Urothelium cell line (cell line): ENCODE measurements at places on chromosomes 2 and 18.
A peak's percentile ranks its signal among the peaks of the same experiment; 100 is the strongest.

DNA sequence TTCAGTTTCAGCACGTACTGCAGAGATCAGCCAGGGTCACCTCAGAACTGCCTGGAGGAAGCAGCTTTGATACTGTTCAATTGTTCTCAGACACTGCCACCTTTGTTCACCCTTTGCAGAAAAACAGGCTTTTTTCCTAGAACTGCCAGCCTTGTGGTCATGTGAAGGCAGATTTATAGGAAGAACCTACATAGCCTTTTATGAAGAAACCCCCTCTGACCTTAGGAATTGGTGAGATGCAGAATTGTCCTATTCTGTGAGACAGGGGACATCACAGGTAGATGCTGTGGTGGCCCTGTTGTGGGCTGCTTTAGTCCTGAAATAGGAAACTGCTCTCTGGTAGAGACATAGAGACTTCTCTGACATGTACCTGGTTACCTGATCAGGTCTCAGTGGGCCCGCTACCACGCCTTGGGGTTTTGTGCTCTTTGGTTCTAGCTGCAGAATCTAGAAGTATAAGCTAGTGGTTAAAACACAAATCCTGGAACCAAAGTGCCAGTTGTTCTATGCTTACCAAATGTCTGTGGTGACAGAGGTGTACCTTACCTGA lies 206.6 kb downstream of the AGPS start:
- DNase-seq: no peak

GRCh38 chr2:236946871-236947270 lies 138.8 kb upstream of the COPS8 start:
- no peak for DNase-seq

DNA sequence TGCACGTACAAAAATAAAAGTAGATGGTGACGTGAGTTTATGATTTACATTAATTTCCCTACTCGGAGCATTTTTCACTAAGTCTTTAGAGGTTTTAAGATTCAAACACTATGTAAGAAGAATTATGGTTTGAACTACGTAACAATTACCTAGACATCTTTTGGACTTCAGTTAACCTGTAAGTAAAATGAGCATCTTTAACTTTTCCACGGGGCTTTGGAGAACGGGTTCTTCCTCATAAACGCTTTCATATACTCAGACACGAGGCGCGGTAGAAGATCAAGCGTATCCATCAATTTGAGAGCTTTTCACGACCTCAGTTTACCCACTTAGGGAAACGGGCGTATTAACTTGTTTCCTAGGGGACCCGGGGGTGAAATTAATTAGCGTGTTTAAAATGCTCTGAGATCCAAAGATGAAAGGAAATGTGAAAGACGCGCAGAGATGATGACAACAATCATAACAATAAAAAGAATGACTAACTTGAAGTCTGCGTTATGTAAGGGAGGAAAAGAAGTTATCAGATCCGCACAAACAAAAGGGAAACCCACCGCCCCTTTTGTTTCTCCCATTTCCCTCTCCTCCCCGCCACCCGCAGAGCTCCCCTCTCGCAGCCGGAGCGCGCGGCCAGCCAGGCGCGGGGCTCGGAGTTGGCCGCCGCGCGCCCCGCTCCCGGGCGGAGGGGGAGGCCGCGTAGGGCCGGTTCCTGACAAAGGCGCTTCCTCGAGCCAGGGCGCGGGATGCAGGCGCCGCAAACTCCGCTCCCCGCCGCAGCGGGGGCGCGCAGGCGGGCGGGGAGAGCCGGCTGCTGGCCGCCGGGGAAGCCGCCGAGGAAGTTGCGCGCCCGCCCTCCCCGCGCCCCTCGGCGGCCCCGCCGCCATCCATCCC lies 807 bp downstream of the PELI1 start:
- DNase-seq: peak; percentile 49

- DNase-seq: no peak
These were observed 25.1 kb downstream of the PPIG start for GRCh38 chr2:169609264-169609663.

GRCh38 chr2:134593519-134593918 lies 125.3 kb downstream of the TMEM163 start:
- DNase-seq: no peak

DNA sequence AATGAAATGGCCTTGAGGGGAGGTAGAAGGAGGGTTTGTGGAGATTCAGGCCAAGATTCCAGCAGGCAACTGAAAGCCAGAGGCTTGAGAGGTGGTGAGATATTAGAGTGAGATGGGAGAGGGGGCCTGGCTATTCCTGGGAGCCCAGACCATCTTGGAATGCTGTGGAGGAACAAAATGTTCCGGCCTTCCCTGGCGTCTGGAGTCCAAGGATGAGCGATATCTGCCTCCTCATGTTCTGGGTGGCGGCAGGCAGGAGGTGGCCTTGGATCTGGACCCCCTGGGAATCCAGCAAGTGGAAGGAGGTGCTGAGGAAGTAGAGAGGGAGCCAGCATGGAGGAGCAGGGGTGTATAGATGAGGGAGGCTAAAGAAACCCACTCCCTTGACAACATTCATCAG lies 335.9 kb downstream of the CYP26B1 start:
- no peak for DNase-seq

GRCh38 chr2:124149571-124149970 lies 124.5 kb downstream of the CNTNAP5 start:
- no peak for DNase-seq

DNA sequence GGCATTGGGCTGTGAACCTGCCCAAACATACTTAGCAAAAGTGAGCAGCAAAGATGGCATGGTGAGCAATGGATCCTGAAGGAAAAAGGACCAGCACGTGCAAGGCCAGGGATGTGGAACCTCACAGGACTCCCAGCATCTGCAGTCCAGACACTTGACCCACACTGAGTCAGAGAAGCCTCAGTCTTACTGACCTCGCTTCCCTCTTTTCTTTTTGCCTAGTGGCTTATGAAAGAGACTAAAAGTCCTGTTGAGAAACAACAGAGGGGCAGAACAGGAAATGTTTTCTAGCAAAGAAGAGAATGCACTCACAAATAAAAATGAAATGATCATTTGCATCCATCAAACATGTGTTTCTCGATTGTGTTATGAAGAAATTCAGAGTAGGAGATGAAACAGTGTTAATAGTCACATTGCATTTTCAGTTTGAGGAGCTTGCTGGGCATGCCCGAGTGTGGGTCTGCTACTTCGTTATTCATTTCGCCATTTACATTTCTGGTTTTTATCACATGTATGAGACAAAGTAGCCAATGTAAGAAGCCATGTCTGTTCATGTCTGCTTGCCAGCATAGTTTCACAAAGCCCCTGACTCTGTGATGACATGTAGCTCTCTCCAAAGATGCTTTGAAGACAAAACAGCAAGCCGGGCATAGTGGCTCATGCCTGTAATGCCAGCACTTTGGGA lies 118.4 kb downstream of the INO80D start:
- DNase-seq: no peak

- no peak for DNase-seq
These were observed 343.5 kb upstream of the NT5C1B start for GRCh38 chr2:18932853-18933252.

DNA sequence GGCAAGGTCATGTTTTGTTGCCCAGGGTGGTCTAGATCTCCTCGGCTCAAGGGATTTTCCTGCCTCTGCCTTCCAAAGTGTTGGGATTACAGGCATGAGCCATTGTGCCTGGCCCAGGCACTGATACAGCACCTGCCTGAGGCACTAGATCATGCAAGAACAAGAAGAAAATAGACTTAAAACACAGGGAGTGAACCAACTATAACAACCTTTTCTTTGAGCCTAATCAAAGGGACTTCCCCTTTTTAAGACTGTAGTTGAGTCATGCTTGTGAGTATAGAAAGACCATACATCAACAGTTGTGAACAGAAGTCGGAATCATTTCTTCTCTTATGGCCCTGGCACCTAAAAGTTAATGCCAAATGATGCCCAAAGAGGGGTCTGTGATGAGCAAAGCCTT lies 47.9 kb upstream of the MAPRE2 start:
- DNase-seq: no peak

DNA sequence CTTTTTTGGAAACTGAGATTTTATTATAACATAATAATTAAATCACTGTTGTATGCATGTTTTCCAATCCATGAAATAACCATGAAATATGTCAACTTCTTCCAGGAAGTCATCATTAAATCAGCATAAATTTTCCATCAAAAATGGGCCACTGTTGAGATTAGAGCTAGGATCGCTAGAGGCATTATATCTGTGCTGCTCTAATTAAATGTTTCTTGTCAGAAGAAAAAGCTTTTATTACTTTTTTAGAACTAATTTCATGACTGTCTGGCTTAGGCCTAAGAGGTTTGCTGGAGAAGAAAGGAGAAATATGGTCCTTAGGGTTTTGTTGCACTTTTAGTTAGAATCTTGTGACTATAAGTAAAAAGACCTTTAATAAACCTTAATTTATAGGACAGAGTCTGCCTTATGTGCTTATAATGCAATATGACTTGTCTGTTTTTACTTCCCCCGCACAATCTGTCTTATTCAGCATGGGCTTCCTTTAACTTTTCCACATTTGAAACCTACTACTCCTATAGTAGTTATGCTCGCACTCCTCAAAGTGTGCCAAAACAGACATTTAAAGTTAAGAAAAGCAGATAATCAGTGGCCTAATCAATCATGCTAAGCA lies 363.4 kb upstream of the GCFC2 start:
- no peak for DNase-seq

DNA sequence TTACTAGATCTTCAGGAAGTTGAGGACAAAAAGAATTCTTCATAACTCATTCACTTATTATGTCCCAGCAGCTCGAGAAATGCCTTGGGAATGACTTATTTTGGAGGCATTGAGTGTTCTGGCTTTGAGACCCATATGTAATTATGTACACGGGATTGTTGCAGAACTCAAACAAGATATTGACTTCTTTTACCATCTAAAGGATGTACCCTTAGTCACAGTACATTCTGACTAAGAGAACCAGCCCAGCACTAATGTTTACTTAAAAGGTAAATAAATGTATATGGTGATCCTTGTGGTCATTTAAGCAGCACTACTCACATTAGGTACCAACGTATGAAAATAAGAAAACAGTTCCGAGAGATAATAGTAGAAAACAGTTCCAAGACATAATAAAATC lies 268.9 kb downstream of the ADCYAP1 start:
- DNase-seq: no peak

DNA sequence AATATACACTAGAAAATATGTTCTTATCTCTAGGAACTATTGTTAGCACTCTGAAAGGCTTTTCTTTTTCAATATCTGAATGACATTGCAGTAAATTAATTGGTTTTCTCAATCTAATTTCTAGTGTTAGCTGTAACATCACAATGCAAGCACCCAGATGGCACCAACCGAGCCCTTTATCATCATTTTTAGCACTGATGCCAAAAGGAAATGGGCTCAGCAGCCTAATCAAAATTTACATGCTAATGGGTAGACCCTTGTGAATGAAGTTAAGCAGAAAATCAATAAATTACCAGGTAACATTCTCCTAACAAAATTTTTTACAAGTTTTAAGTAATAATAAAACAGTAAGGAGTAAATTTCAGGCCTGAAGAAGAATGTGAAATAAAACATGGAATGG lies 53.5 kb upstream of the PGAP1 start:
- no peak for DNase-seq

- no peak for DNase-seq
These were observed 26.4 kb downstream of the ARHGAP15 start for GRCh38 chr2:143155661-143156060.

DNA sequence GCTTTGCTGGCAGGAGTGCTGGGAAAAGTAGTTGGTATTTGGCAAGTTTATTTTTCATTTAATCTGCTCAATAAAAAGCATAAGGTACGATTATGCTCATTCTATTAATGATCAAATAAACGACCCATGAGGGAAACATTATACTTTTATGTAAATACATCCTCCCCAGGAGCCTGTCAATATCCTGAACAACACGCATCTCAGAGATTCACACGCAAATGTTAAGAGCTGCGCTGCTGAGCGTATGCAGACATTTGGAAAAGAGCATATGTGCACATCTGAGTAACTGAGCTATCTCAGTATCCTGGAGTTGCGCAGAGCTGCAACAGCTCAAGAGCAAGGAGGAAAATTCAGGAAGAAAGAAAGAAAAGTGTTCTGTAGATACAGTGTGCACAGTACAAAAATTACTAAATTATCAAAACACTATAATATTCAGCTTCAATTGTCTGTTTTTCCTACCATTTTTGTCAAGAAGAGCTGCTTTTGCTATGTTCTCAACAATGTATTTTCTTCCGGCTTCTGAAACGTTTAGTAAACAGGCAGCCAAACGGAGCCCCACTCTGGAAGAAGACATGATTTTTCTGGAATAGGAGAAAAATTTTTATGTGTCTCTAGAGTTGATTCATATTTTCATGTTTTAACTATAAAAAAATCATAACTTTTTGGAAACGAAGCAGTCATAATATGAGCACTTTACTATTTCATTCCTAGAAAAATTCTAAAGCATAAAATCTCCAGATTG lies 2.4 kb downstream of the FTCDNL1 start:
- DNase-seq: no peak

DNA sequence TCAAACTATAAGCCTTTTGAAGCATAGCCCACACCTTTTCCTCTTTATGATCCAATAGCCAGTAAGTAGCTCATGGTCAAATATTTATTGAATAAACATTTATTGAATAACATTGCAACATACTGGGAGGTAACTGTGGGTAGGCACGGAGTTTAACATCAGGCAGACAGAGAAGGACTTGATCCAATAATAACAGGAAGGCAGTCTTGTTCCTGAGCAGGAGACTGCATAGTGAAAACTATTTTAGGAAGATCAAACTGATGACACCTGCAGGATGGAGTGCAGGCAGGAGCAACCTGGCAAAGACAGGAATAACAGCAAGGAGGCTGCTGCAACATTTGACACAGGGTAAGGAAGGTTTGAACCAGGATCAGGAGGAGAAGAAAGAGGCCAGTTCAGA lies 3.1 kb upstream of the DCTN1 start:
- DNase-seq: no peak

- no peak for DNase-seq
These were observed 629.6 kb upstream of the VRK2 start for GRCh38 chr2:57417007-57417406.

- no peak for DNase-seq
These were observed 55.2 kb downstream of the KIF5C start for GRCh38 chr2:148930046-148930775.

DNA sequence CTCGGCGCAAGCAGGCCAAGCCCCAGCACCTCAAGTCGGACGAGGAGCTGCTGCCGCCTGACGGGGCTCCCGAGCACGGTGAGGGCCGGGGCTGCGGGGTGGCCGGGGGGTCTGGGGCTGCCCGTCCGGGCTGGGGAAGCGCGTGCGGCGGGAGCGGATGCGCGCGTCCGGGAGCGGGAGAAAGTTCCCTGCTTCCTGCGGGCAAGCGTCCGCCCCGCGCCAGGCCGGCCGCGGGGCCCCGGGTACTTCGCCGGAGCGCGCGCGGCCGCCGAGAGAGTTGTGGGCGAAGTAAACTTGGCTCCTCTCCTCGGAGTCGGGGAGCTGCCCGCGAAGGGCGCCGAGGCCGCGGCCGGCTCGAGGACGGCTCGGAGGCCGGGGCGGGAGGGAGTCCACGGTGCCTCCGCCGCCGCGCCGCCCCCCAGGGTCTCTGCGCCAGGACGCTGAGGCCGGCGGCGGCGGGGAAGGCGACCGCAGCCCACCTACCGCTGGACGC lies 707 bp downstream of the SALL3 start:
- DNase-seq: no peak

- peak; percentile 11 for DNase-seq
These were observed 18.3 kb downstream of the ERBB4 start for GRCh38 chr2:212520340-212520739.
